ENCODE measurements at places on chromosomes 5 and 9.

GRCh38 chr5:95285409-95285755 lies 488 bp upstream of the MCTP1 start:
- DNase-seq, result no peak

- DNase-seq, result no peak
Observed at GRCh38 chr9:98008764-98009163, 25.6 kb downstream of the ANP32B start.

GRCh38 chr5:178536541-178537466 lies 53.4 kb downstream of the COL23A1 start:
- no peak for DNase-seq

DNA sequence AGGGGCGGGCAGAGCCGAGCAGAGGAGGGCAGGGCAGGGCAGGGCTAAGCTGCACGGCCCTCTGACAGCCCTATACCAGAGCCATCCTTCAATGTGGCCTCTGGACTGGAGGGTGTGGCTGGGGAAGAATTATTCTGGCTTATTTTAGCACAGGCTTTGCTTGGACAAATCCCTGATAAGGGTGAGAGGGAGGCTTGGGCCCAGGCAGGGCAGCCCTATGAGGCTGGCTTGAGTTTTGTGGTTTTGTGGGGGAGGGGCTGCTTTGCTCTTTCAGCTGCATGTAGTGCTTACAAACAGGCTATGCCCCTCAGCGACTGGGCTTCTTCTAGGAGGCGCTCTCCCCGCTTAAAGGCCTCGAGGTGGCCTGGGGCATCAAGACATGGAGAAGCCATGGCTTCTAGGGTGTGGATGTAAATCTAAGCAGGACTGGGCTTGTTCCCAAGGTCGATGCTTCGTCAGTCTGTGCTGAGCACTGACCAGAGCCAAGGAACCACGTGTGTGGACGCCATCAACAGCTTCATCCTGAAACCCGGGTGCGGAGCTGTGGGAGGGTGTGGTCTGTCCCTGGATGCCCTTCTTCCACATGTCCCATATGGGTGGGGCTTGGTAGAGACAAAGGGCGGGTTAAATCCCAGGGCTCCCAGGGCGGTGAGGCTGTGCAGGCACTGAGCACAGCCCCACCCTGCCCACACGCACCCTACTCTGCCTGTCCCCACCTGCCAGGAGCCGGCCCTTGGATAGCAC lies 45.7 kb upstream of the IPPK start:
- no peak for DNase-seq
